ENCODE measurements at places on chromosomes 5 and 9.

DNA sequence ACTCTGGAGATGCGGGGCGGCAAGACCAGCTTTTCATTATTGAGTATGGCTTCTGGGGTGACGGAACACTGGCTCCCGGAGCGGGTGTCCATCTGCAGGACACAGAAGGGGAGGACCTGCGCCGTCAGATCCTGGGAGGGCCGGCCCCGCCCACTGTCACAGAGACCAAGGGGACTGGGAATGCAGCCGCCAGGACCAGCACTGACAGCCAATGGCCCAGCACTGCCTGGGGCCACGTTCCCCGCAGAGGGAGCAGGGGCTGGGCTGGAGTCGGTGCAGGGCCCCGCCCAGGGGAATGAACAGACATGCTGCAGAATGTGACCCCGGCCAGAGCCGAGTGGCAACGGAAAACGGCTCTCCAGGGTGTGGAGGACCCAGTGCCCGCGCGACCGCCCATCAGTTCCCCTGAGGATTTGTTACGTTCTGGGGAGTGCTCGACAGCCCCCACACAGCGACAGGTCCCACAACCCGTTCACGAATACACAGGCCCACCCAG is at the start of gene ZDHHC11:
Gene ZDHHC11 (minus strand): TSS at position 476 of the 496 bp plus-strand sequence. CDS start 384 bp downstream, at position 92.
- ATAC-seq = no peak

GRCh38 chr5:72508241-72509170 is 1.3 kb upstream of the ZNF366 start:
- ATAC-seq = peak; percentile 21

GRCh38 chr5:82628364-82628910 is 350.3 kb upstream of the RPS23 start:
- ATAC-seq = no peak

GRCh38 chr5:157611571-157612476 is 36.2 kb upstream of the ADAM19 start:
- ATAC-seq = no peak

GRCh38 chr5:6818594-6819511 is 105.6 kb downstream of the TENT4A start:
- ATAC-seq = no peak

DNA sequence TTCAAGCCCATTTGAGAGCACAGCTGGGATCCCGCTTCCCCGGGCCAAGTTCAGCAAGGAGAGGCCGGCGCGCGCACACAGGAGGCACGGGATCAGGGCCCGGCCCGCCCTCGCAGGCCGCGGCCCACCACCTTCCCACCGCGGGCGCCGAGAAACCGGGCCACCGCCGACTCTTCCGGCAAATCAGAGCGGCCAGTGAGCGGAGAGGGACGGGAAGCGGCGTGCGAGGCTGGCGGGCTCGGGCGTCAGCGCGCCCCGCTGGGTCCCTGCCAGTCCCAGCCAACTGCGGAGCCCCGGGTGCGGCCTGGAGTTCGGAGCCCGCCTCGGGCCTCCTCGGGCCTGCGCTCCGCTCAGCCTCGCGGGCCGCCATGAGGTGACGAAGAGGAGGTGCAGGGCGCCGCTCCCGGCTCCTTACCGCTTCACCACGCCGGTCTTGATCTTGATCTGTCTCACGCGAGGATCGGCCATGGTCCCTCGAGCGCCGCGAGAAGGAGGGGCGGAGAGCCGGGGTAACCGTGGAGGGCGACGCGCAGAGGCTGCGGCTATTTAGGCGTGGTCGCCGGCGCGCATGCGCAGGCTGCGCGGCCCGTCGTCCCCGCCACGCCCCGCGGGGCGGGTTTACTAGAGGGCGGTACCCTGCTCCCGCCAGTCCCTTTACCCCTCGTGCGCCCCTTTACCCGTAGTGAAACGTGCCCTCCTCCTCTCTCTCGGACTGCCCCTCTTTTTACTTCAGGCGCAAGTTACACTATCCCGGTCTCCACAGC is at the start of gene TBCA:
Gene TBCA (minus strand): TSS at position 550 of the 764 bp plus-strand sequence. CDS start 82 bp downstream, at position 468.
- ATAC-seq = peak; percentile 87

- no peak for ATAC-seq
Measured at GRCh38 chr9:80049096-80049782, 477.5 kb downstream of the TLE4 start.

GRCh38 chr5:169290895-169291294 is 10.0 kb downstream of the SLIT3 start:
- no peak for ATAC-seq

- no peak for ATAC-seq
Measured at GRCh38 chr9:4933177-4933576, 51.9 kb upstream of the JAK2 start.

DNA sequence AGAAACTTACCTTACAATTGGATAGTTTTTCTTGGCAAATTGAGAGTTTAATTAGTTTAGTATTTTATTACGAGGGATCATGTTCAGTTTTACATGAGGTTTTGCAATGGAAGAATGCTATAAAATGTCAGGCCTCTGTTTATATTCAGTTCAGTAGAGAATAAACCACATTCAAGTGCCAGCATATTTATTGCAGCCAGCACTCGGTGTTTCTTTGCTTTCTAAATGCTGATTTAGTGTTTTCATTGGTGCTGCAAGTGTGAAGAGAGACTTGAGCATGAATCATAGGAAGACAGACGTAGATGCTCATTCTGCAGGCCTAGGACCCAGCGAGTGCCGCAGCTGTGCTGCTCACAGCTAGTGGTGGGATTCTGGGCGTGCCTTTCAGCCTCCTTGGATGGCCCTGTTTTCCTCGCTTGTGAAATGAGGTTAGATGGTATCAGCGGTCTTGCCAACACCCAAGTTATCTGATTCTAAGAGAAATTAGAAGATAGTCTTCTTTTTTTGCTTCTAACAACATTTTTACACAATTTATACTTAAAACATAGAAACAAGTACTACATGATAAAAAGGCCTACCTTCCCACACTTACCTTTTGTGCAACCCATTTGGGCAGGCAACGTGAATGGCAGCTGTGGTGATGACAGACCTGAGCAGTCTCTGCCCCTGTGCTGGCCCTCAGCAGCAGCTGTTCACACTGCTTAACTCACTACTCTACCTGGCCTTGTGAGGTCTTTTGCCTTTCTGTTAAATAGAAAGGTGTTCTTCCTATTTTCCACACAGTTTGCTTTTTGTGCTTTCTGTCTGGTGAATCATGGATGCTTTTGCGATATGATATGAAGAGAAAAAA is 26.8 kb upstream of the TNFAIP8 start:
- peak; percentile 78 for ATAC-seq

DNA sequence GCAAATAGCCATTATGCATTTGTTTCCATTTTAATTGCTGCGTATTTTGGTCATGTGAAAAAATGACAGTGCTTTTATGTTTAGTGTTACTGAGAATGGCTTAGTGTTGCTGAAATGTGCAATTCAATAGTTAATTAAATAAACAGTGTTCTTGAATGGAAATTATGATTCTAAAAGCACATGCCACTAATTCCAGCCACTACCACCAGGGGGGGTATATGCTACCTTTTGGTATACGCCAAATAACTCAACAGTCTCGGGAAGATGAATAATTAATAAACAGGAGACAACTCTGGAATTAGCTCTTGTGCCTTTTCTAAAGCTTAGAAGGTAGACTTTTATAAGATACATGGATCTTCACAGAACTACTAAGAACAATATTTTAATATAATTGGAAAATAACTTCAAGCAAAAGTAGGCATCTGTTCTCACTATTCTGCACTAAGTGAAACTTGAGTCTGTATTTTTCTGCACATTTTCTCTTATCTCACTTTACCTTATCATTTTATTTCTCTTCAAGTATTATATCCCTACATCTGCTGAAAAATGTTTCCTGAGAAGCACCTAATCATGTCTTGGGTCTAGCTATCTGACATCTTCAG is 83.5 kb upstream of the MINAR2 start:
- ATAC-seq = no peak

GRCh38 chr9:82923092-82923911 is 139.6 kb downstream of the RASEF start:
- ATAC-seq = no peak

DNA sequence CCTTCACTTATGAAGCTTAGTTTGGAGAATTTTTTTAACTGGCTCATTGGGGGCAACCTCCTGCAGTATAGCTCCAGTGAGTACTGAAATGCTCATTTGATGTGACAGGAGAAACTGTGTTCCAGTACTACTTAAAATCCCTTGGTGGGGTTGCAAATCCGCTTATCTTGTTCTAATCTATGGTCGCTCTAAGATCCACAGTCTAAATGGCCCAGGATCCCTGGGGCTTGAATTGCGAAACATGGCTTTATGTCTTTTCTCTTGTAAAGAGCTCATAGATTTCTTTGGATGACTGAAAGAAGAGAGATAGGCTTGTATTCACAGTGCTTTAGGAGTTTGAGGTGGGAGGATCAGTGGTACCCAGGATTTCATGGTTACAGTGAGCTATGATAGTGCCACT is 52.7 kb downstream of the ADAMTSL1 start:
- no peak for ATAC-seq

- ATAC-seq = no peak
Measured at GRCh38 chr5:172872997-172873491, 39.0 kb downstream of the ERGIC1 start.

DNA sequence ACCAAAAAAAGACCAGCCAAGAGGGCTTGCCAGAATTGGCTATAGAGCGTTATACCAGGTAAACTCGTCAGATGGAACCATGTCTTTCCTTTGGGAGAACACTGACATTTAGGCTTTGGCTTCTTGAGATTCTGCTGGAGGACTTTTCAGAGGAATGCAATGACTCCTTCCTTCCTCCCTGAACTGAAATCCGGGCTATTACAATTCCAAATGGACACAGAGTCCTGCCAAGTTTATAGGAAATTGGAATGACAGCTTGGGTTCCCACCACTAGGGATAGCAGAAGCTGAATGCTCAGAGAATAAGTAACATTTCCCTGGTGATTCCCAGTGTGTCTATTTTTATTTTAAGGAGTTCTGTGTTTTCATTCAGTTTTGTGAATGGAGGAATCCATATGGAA is 143.0 kb downstream of the FGF1 start:
- ATAC-seq = no peak

- no peak for ATAC-seq
Measured at GRCh38 chr9:104304925-104305324, 199.1 kb upstream of the OR13F1 start.

- no peak for ATAC-seq
Measured at GRCh38 chr9:84971571-84971970, 302.0 kb downstream of the NTRK2 start.

DNA sequence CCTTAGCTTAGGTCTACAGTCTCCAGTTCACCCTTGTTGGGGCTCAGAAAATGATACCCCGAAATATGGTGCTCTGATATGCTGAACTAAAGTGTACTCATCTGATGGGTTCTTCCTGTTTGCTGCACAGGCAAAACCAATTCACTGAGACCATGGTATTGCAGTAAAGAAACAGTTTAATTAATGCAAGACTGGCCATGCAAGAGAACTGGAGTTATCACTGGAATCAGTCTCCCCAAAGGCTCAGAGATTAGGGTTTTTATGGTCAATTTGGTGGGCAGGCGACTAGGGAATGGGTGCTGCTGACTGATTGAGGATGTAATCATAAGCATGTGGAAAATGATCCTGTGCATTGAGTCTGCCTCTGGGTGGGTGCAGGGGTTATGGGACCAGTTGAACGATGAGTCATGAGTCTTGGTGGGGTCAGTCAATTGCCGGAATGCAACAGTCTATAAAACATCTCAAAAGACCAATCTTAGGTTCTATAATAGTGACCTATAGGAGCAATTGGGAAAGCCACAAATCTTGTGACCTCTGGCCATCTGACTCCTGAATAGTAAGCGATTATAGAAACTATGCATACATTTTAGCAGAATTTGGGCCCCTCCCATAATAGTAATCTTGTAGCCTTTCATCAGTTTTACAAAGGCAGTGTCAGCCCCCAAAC is 113.0 kb upstream of the ANKRD55 start:
- no peak for ATAC-seq

DNA sequence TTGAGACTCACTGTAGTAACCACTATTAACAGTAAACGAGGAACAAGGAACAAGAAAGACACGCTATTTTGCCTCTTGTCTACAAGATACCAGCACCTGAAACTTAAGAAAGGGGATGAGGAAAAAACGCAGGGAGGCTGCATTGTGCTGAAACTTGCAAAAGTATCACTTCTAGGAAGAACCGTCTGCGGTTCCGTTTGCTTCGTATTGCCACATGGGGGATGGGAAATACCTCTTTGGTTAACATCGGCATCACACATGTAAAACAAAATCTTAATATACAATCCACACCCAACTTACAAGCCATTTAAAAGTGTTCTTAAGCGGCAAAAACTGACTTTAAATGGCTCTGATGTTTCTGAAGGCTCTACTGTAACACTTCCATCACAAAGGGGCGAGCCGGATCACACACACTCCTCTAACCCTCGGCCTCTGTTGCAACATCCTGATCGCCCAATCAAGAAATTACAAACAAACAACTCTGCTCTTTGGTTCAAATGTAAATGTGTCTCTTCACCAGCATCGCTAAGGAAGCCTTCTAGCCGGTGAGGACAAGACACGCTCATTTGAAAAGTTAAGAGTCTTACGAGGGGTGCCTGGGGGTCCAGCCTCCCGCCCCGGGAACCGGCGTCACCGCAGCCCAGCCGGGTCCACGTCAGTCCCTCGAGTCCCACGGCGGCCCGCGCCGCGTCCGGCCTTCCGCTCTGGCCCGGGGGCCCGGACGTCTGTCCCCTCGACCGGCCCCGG is 621 bp downstream of the SEC16A start:
- no peak for ATAC-seq

- ATAC-seq = no peak
Measured at GRCh38 chr5:158514319-158514985, 585.3 kb downstream of the EBF1 start.

DNA sequence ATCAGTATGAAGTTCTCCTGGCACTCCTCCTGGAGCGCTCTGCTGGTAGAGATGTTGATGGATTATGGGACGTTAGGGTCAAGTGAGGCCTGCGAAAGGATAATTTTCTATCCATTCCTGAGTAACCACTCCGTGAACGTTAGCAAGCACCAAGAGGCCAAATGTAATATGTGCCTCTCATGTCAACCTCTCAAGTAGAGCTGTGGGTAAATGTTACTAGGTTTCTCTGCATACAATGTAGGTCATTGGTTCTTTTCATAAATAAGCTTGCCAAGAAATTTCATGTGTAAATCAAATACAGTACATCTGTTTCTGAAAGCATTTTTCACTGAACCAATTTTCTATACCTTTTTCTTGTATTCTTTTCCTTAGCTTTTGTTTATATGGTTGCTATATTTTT is 126.3 kb downstream of the KDM4C start:
- no peak for ATAC-seq

DNA sequence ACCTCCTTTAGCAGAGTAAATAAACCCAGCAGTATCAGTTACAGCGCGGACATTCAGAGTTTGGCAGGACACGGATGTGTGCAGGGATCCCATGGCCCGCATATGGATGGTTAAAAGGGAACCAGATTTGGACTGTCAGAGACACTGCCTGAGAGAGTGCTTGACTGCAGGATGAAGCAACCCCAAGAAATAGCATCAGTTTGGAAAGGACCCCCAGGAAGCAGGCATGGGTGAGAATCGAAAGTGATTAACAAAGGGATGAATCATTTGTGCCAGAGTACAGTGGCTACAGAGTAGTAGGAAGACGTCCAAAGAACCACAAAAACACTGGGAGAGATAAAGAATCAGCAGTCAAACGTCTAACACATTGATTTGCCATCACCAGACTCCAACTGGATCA is 5.5 kb downstream of the C7 start:
- ATAC-seq = no peak

GRCh38 chr9:119483153-119483552 is 113.9 kb upstream of the BRINP1 start:
- no peak for ATAC-seq
